ENCODE measurements at places on chromosomes 1 and 21.
A peak's percentile ranks its signal among the peaks of the same experiment; 100 is the strongest.

- peak; percentile 45 for DNase-seq
These were observed 1.7 kb upstream of the SORT1 start for GRCh38 chr1:109399326-109399957.

- DNase-seq: no peak
These were observed 10.8 kb downstream of the GPR3 start for GRCh38 chr1:27403065-27403726.

GRCh38 chr1:153769221-153769620, 6.0 kb upstream of the SLC27A3 start:
- no peak for DNase-seq

DNA sequence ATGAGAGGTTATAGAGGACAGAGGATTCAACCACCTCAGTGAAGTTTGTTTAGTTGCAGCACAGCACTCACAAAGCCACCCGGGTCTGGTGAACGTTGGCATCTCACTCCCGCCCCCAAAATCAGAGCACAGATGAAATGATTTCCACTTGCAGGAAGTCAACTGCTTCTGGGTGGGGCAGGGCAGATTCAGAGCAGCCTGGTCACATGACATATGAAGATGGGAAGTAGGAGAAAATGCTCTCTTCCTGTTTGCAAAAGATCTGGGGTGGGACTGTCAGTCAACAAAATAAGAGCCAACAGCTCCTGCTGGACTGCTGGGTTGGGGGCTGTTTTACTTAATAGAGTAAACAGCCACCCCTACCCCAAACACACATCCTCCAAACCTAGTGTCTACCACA, 43.2 kb downstream of the LRRC71 start:
- DNase-seq: no peak

DNA sequence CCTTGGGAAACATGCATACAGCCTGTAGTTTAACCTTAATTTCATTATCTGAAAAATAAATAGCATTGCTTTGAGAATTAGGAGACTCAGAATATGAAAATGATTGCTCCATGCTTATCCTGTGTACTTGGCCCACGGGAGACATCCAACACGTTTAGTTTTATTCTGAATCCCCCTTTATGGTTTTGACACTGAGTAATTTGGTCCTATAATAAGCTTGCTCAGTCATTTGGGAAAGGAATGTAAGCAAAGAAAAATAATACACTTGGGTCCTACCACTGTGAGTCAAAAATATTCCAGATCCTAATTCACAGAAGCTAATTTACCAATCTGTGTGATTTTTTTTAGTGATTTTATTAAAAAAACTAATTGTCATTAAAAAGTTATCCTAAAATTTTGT, 557.3 kb downstream of the USP25 start:
- DNase-seq: no peak

GRCh38 chr1:101181930-101182329, 54.9 kb upstream of the S1PR1 start:
- no peak for DNase-seq

- DNase-seq: no peak
These were observed 574.9 kb downstream of the PTPRU start for GRCh38 chr1:29811247-29811646.

GRCh38 chr1:161390559-161390858, 22.8 kb upstream of the CFAP126 start:
- no peak for DNase-seq

DNA sequence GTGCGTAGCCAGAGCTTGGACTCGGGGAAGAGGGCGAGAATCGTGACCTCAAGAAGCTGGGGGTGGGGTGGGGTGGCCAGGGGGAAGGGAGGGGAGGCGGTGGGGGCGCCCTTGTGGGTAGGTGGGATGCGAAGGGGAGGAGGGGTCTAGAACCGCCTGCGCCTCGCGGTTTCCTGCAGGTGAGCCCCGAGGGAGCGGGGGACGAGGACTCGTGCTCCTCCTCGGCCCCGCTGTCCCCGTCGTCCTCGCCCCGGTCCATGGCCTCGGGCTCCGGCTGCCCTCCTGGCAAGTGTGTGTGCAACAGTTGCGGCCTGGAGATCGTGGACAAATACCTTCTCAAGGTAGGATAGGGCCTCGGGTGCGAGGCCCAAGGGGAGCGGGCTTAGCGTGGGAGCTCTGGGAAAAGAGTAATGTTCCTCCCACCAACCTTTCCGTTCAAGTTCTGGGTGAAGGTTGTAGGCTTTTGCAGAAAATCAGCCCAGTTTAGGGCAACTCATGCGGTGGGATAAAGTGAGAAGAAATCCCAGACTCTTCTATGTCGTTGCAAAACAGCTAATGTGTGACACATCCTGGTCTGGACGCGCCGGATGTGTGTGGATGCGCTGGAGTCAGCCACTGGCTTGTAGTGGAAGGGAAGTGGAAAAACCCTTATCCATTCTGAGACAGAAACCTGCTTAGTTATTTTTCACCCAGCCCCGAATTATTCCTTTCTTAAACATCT, 2.9 kb downstream of the LHX8 start:
- no peak for DNase-seq

DNA sequence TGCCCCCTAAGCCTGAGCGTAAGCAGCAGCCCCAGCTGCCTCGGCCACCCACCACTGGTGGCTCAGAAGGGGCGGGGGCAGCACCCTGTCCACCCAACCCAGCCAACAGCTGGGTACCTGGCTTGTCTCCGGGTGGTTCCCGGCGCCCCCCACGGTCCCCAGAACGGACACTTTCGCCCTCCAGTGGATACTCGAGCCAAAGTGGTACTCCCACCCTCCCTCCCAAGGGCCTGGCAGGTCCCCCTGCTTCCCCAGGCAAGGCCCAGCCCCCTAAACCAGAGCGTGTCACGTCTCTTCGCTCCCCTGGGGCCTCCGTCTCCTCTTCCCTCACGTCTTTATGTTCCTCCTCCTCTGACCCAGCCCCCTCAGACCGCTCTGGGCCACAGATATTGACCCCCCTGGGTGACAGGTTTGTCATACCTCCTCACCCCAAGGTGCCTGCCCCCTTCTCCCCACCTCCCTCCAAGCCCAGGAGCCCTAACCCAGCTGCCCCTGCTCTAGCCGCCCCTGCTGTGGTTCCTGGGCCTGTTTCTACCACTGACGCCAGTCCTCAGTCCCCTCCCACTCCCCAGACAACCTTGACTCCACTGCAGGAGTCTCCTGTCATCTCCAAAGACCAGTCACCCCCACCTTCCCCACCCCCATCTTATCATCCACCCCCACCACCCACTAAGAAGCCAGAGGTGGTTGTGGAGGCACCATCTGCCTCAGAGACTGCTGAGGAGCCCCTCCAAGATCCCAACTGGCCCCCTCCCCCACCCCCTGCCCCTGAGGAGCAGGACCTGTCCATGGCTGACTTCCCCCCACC, 46.2 kb downstream of the YARS1 start:
- DNase-seq: no peak
